ENCODE measurements at places on chromosomes 12 and 14.

DNA sequence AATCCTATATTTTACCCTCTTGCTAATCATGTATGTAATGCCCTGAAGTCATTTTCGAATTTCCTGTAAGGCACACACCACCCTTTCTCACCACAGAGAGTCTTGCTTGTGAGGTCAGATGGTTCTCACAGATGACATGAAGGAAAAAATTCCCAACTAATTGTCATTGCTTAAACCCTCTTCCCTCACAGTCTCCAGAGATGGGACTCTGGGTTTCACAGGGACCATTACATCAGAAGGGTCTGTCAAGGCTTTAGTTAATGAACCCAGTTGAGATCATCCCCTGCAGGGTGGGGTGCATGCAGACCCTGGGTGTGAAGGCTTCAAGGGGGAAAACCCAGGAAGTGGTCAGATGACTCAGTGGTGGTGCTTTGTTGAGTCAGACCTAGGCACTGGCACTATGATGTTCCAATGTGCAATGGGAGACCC lies 229.6 kb downstream of the BCAT1 start:
- DNase-seq, result peak; percentile 2

- DNase-seq, result no peak
Measured at GRCh38 chr14:71721791-71722190, 210.4 kb upstream of the RGS6 start.

DNA sequence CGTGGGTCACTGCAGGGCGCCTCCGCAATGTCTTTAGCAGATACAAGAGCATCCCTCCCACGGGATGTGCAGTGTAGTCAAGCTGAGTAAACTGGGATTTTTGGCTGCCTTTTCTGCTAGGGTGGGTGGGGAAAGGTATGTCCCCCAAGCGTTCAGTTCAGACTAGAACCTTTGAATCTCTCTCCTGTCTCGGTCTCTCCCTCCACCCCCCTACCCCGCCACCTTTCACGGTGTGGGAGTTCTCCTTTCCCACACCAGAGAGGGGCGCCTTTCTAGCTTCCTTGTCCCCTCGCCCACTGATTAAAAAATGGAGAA lies 525 bp upstream of the FAR2 start:
- DNase-seq, result no peak

GRCh38 chr14:87141801-87142200 lies 851.2 kb downstream of the GALC start:
- no peak for DNase-seq

DNA sequence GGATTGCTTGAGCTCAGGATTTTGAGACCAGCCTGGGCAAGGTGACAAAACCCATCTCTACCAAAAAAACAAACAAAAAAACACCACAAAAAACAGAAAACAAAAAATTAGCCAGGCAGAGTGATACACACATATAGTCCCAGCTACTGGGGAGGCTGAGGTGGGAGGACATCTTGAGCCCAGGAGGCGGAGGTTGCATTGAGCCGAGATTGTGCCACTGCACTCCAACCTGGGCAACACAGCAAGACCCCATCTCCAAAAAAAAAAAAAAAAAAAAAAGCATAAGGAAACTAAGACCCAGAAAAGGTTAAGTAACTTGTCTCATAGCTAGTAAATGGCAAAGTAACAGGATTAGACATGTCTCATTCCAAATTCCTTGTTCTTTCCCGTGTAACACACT lies 56.3 kb upstream of the PSMA6 start:
- no peak for DNase-seq

DNA sequence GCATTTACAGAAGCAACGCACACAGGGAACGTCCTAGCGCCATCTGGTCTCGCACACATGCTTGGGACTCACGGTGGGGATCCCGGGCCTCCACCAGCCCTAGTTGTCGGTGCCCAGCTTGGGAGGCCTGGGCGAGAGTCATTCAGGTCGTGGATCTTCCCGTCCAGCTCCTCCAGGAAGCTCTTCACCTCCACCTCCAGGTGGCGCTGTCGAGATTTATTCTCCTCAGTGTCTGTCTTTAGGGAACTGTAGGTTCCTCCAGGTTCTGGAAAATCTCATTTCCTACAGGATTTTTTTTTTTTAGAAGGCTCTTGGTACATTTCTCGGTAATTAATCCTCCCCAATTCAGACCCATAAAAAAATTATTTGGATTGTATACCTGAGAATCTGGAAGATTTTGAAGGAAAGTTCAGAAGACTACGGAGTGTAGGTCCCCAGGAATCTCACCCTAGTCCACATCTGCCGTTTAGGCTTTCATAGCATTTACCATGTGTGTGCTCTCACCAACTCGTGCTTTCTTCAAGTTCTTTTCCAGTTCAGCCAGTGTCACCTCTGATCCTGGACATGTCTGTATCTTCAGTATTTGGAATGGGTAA lies 910.0 kb downstream of the TMEM121 start:
- DNase-seq, result peak; percentile 53

DNA sequence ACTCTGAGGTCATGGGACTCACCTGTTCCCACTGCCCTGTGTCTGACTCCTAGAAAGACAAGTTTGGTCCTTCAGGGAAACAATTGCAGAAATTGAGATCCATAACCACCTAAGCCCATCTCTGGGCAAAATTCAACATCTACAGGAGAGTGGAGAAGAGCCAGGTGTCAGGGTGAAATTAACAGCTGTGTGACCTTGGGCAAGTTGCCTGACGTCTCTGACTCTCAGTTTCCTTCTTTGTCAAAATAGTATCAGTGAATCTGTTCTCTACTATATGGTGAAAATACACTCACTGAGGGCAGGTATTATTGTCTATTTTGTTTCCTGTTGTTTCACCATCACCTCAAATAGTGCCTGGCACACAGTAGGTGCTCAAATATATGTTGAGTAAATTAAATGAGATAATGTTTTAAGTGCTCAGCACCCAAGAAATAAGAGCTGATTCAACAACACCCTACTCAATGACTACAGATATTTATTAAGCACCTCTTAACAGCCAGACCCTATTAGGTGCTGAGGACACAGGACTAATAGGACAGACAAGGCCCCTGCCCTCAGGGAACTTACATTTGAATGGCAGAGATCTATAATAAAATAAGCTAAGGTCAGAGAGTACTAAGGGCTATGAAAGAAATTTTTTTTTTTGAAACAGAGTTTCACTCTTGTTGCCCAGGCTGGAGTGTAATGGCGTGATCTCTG lies 14.2 kb upstream of the IFT81 start:
- DNase-seq, result no peak

- DNase-seq, result no peak
Measured at GRCh38 chr12:76399040-76399439, 50.8 kb upstream of the BBS10 start.

DNA sequence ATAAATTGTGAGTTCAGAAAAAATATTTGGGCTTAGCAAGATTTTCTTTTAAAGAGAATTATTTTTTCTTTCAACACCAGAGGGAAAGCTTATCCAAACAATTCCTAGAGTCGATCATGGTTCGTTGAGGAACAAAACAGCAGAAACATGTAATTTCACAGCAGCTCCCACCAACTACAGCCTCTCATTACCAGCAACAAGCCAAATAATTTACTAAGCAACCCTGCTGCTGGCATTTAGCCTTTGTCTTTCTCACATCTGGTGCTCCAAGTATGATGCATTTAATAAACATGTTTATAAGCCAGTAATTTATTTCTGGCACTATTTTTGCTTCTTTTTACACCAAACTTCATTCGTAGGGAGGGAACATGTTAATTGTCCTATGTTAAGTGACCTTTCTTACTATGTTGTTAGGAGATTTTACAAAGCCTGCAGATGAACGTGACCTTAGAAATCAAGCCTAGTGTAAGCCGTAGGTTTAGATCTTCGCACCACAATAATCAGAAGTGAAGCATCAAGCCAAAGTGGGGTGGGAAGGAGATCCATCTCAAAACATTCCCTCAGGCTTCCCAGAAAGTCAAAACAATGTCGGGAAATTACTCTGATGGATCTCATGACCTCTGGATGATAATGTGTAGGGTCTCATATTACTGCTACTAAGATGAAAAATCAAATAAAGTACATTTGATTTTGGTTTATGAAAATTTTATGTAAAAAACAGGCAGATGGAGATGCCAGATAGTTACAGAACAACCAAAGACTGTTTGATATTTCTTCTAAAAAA lies 128.4 kb downstream of the RPAP3 start:
- DNase-seq, result no peak

GRCh38 chr14:82786483-82786880 lies 1252.8 kb upstream of the SEL1L start:
- DNase-seq, result no peak

GRCh38 chr12:122060081-122060501 lies 18.5 kb upstream of the MLXIP start:
- DNase-seq, result no peak

- no peak for DNase-seq
Measured at GRCh38 chr12:56591961-56592360, 38.2 kb downstream of the BAZ2A start.

GRCh38 chr12:38880288-38880687 lies 25.1 kb downstream of the CPNE8 start:
- no peak for DNase-seq

DNA sequence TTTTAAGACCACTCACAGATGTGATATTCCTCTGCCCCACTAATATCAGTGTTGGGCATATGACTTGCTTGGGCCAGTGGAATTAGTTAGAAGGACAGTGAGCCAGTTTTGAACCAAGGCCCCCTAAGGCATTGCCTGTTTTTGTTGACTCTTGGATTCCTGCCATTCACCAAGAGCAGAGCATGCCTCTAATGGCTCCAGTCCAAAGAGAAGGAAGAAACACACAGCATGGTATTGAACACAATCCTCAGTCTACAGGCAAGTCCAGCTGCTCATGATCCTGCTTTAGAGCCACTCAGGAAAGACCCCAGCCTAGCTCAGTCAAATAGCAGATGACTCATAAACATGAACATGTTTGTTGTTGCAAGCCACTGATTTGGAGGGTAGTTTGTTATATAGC lies 1201.5 kb downstream of the BCL11B start:
- DNase-seq, result no peak

DNA sequence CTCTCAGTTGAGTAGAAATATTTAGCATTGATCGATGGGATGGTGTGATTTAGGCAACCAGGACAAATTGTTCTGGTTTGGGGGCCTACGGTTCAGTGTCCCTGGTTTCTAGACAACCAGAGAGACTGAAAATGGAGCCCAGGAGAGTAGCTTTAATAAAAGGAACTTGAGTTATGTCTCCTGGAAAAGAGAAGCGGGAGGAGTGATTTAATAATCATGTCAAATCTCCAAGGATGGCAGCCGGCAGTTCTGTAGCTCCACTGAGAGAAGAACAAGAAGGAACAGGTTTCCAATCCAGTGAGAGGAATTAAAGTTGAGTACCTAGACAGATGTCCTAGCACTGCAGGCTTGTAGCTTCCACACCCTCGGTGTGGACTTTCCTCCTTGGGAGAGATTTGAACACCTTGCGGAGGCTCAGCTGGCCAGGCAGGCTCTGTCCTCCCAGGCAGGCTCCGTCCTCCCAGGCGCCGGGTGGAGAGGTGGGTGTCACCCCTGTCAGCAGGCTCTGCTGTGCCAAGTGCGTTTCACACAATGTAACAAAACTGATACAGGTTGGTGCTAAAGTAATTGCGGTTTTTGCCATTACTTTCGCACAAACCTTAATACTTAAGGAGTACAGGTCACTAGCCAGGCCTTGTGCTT lies 45.9 kb downstream of the SLC6A12 start:
- no peak for DNase-seq

- no peak for DNase-seq
Measured at GRCh38 chr14:99183716-99184115, 88.3 kb downstream of the BCL11B start.

DNA sequence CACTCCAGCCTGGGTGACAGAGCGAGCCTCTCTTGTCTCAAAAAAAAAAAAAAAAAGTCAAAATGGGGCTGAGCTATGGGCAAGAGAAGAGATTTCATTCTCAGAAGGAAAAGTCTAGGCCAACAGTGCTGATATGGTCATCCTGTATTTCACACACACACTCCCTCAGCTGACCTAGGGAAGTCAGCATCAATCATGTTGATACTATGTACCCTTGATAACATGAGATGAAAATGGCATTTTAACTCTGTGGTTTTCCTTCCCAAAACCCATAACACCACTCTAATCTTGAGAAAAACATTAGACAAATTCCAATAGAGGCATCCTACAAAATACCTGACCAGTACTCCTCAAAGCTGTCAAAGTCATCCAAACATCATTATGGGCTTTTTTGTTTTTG lies 2.3 kb upstream of the NEMP1 start:
- no peak for DNase-seq

GRCh38 chr12:2284857-2285256 lies 232.1 kb downstream of the CACNA1C start:
- DNase-seq, result no peak

DNA sequence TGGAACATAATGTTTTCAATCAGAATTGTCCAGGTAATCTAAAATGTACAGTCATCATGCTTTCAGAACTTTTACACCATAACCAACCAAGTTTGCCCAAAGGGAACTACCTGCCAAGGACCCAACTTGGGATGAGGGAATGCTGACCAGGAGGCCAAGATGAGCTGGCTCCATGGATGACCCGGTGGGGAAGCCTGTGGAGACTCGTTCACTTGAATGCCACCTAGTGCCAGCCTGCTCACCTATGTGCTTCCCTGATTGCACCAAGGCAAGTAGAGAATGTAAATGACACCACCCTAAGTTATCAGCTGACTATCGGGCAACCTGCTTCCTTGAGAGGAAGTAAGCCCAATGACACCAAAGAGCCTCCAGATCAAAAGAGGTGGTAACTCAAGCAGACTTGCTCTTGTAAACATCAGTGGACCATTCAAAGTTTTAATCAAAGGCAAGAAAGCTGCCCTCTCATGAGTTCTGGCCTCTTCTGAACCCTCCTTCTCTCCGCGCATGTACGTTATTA lies 137.3 kb downstream of the TTC7B start:
- DNase-seq, result no peak

GRCh38 chr12:104521731-104522130 lies 65.0 kb downstream of the CHST11 start:
- no peak for DNase-seq

GRCh38 chr12:113720629-113721028 lies 245.5 kb downstream of the RBM19 start:
- no peak for DNase-seq

- DNase-seq, result no peak
Measured at GRCh38 chr14:97180304-97181200, 383.4 kb downstream of the VRK1 start.

DNA sequence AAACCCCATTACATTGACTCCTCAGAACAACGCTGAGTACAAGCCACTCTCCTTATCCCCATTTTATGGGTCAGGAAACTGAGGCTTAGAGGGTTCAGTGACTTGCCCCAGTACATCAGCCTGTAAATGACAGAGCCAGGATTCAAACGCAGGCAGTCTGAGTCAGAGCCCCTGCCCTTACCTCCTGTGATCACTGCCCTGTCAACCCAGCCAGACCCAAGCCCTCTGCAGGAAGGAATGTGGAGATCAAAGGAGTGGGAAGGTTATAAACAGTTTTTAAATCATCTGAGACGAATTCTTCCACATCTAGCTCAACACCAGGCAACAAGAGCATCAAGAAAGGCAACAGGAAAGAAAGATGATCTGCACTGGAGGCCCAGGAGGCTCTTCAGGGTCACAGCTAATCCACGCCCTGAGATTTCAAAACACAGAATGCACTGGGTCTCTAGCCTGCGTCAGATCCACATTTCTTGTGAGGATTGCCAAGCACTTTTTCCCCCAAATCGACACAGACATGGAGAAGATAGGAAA lies 38.5 kb downstream of the SPTB start:
- DNase-seq, result no peak

- DNase-seq, result no peak
Measured at GRCh38 chr14:43411841-43412240, 1095.2 kb downstream of the FSCB start.

- DNase-seq, result no peak
Measured at GRCh38 chr14:73634011-73634833, 10.6 kb upstream of the DNAL1 start.

GRCh38 chr12:75724928-75725312 lies 213.5 kb upstream of the KRR1 start:
- DNase-seq, result no peak
